ENCODE measurements at places on chromosomes 4 and X.

DNA sequence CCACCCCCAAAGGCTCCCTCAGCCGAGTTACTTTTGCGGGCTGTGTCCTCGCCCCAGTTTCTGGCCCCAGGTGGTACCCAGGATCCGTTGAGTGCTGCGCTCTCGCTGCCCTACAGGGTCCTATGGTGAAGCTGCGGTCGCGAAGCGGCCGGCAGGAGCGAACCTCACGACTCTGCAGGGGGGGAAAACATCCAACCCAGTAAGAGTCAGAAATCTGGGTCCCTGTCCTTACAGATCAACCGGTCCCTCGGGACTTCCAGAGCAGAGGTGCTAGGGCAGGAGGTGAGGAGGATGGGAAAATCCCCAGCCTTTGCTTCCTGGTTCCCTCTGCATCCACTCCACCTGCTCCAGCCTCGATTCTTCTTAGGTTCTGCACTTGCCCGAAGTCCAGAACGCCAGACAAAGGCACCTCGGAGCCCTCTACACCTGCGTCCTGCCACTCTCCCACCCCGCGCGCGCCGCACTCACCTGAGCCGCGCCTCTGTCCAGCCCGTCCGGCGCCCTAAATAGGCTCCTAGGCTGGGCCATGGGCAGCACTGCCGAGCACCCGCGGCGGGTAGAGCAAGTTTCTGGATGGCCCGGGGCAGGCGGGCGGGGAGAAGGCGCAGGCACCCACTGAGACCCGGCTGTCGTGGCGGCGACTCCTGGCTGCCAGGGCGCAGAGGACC lies at the start of gene HS3ST1:
Gene HS3ST1 (minus strand): TSS at position 664 of the 668 bp plus-strand sequence. CDS start 28,889 bp downstream, outside the sequence.
- DNase-seq, result no peak

GRCh38 chrX:103513476-103514108 lies 5.7 kb downstream of the RAB40A start:
- no peak for DNase-seq

DNA sequence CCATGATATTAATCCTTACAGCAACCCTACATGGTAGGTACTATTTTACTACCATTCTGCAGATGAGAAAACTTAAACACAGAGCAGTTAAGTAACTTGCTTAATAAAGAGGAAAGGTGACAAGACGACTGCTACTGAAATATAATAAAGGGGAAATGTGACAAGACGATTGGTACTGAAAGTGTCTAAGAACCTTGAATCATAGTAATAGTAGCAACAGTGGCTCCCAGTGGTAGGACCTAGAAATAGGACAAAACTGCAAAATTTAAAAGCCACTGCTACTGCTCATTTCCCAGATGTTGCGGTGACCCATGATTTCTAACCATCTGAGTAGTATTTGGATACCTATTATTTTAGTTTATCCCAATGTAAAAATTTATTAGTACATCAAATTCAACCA lies 89.5 kb downstream of the TASL start:
- DNase-seq, result peak; percentile 29

DNA sequence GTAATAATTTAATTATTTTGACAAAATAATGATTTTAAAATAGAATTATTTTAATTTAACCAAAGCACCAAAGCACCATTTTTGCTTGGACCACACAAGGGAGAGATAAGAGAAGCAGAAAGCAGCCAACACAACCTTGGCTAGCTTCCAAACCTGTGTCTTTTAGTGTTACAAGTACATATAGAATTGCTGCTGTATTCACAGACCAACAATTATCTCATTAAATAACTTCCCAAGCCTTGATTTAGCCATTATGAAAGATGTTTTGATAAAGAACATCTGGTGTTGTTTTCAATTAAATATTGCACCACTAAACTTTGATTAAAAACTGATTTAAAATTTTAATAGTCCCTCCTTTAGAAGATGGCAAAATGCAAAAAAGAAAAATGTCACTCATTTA lies 14.0 kb upstream of the IGFBP7 start:
- DNase-seq, result no peak

- no peak for DNase-seq
Measured at GRCh38 chr4:156312261-156312847, 358.7 kb upstream of the CTSO start.

GRCh38 chr4:109560687-109561461 lies 828 bp downstream of the MCUB start:
- peak; percentile 89 for DNase-seq

GRCh38 chrX:45513042-45513441 lies 312.4 kb upstream of the DIPK2B start:
- no peak for DNase-seq

GRCh38 chrX:75045369-75045768 lies 110.7 kb downstream of the ABCB7 start:
- DNase-seq, result no peak

GRCh38 chr4:102403116-102403515 lies 57.8 kb upstream of the SLC39A8 start:
- no peak for DNase-seq

DNA sequence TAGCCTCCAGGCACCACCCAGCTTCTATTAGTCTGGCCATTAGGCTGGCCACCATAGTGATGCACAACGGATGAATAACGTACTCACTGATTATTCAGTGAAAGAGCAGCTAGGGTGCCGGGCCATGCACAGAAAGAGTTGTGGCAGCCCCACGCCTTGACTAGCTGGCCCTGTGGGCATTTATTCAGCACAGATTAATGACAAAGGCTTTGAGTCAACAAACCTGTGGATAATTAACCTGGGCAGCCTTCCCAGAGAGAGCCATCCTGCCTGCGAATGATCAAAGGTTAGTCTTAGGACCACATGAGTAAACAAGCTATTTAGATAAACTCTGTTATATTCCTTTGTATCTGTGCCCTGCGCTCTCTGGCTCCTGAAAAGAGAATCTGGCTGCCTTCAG lies 37.2 kb downstream of the MAP9 start:
- no peak for DNase-seq

- peak; percentile 0 for DNase-seq
Measured at GRCh38 chrX:42739741-42740140, 38.2 kb downstream of the PPP1R2C start.

- DNase-seq, result no peak
Measured at GRCh38 chrX:150771116-150771515, 77.9 kb downstream of the MTMR1 start.

DNA sequence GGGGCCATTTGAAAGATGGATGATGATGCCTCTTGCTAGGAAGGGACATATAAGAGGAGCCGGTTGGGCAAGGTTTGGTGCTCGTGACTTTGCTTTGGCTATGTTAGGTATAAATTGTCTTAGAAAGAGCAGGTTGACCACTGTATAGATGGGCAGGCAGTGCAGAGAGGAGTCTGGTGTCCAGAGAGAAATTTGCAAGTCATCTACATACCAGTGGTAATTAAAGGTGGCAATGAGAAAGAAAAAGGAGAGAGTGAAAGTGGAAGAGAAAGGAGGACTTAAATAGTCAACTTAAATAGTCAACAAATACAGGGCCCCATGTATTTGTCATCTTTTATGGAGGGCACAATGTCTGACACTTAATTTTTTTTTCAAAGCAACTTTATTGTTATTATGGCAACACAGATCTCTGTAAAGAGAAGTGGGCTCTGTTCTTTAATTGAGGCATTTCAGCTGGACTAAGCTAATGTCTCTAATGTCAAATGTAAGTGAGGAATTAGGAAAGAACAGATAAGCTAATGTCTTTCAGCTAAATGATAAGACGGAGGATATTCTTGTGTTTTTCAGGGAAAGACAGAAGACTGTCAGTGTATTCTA lies 75.4 kb upstream of the ANXA3 start:
- DNase-seq, result no peak

- no peak for DNase-seq
Measured at GRCh38 chr4:104752337-104752736, 257.6 kb upstream of the CXXC4 start.

- DNase-seq, result peak; percentile 36
Measured at GRCh38 chr4:129929052-129929451, 833.1 kb downstream of the C4orf33 start.

DNA sequence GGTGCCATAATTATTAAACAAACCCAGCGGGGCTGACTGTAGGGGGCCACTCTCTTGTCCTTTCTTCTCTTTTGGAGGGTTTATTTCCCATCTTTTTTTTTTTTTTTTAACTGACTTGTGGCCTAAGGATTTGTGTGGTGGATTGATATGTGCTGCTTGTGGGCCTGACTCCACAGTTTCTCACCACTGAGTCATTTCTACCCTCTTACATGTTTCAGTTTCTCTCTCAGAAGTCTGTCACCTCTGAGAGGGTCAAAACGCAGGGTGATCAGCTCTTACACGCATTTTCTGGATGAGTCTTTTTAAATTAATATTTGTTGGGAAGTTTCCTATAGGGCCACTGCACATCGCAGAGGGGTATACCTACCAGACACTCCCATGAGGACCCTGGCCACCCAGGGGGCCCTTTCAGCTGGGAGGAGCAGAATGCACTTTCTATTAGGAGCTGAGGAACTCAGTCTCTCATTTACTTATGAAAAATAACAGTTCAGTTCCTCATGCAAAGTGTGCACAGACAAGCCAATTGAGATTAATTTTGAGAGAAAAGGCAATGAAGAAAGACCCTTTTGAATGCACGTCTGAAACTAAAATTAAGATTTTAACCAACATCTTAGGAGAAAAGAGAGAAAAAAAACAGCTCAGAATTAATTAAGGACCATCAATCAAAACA lies 407.9 kb downstream of the TECRL start:
- DNase-seq, result no peak

DNA sequence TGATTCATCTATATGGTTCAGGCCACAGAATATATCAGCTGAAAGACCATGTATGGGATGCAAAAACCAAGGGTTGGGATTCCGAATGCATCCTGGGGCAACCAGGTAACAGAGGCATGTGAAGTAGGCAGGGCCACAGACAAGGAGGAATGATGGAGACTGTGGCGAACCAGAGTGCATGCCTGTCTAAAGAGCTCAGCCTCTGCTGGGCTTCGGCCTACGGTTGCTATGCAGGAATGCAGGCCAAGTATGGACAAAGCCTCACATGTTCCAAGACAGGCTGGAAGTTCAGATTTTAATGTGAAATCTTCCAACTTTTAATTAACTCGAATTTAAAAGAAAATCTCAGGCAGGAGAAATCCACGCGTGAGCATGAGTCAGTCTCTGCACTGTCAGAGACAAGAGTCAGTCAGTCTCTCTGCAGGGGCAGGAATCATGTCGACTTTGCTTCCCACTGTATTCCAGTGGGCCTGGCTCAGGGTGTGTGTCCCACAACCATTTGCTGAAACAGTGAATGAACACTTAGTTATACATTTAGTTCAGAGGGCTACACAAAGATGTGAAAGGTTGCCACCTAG lies 344.4 kb downstream of the UNC5C start:
- DNase-seq, result no peak

- no peak for DNase-seq
Measured at GRCh38 chrX:125405339-125405738, 85.7 kb downstream of the TEX13C start.

DNA sequence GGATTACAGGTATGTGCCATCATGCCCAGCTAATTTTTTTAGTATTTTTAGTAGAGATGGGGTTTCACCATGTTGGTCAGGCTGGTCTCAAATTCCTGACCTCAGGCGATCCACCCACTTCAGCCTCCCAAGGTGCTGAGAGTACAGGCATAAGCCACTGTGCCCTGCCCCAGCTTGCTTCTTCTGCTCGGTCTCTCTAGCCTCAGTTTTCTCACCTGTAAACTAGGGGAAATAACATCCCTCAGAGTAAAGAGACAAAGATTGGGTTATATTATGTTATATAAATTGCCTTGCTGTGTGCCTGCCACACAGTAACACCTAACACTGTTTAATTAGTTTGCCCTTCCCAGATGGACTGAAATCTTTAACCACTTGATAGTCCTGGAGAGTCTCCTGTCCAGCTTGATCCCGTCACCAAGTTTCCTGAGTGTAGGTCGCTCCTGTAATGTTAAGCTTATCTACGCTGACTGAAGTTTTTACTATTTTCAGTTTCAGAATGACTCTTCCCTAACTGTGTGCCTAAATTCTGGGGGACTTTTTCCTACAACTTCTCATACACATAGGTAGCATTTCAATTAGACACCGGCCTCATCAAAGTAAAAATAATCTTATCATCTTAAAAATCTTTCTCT lies 412.7 kb upstream of the TENM3 start:
- DNase-seq, result no peak

DNA sequence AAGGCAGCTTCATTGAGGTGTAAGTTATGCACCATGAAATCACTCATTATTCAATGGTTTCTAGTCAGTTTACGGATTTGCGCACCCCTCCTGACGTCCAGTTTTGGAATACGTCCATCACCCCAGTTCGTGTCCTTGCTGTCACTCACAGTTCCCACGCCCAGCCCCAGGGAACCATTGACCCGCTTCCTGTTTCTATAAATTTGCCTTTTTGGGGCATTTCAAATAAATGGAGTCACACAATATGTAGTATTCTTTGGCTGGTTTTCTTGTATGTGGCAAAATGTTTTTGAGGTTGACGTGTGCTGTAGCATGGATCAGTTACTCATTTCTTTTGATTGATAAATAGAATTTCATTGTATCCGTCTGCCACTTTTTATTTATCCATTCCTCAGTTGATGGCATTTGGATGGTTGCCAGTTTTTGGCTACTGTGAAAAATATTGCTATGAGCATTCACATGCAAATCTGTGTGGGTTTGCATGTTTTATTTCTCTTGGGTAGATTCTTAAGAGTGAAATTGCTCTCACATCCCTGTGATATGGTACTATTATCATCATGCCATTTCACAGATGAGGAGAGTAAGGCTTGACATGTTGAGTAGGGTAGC lies 18.4 kb upstream of the SORCS2 start:
- no peak for DNase-seq

DNA sequence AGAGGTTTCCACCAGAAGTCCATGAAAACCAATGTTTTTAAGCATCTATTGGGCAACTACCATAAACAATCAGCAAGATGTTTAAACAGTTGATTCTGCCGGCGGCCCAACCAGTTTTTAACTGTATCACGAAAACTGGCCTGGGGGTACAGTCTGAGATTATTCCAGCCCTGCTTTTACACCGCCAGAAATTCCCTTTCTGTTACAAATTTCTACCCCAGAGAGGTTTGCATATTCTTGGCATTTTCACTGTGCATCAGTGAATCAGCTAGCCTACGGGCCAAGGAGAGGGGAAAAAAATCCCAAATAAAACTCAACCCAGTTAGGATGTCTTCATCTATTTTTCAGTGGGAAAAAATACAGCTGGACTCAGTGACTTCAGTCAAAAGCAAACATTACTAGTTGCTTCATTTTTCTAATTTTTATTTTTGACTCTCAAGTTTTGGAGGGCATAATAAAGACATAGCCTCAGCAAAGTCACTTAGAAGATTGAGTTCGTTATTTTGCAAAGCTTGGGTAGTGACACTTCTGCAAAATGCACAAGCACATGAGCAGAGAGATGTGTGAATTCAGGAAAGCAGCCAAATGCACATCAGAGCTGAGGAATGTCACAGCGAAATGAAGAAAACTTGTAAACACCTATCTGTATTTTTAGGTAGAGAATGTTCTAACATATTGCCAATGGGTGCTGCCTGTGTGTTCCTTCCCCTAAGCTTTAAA lies 167.8 kb upstream of the GK2 start:
- peak; percentile 2 for DNase-seq

DNA sequence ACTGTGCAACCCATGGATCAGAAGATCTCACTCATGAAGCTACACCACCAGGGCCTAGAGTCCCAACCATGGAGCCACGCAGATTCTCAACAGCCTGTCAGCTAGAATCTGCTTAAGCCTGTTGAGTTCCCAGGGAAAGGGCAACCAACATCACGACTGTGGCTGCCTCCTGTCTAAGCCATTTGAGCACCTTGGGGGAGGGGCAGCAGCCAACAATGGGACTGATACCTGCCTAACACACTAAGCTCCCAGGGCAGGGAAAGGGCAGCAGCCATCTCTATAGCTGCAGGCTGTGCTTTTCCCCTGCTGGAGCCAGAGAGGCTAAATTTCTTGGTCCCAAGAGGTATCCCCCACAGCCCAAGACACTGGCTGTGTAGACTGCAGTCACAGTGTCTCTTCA lies 96.5 kb upstream of the TCEAL2 start:
- no peak for DNase-seq

GRCh38 chrX:53265771-53266574 lies 15.4 kb downstream of the IQSEC2 start:
- DNase-seq, result no peak
